ENCODE measurements at places on chromosomes 12 and 14. TPM values are rescaled to one million over a fixed set of nuclear protein-coding genes. Genes with fewer than 3 reads are reported as not detected.

GRCh38 chr12:55823419-55823818 is 5.6 kb downstream of the ORMDL2 start:
- no peak overlapping the region for H3K4me3 ChIP-seq
- H3K27ac ChIP-seq, result no peak overlapping the region
- no peaks in the 10 kb centered on the region for H3K36me3 ChIP-seq
- H3K27me3 ChIP-seq, result no peaks in the 10 kb centered on the region
- H3K4me1 ChIP-seq, result peaks cover 7% of the 10 kb centered on the region
- DNase-seq, result no peak

Gene CISTR
- total RNA-seq, result not detected

- H3K4me1 ChIP-seq, result no peaks in the 10 kb centered on the region
- H3K27me3 ChIP-seq, result no peaks in the 10 kb centered on the region
- no peak overlapping the region for H3K4me3 ChIP-seq
- no peak overlapping the region for H3K27ac ChIP-seq
- no peak for DNase-seq
These were observed 45.1 kb downstream of the TMX1 start for GRCh38 chr14:51285120-51285519.

Gene SERPINA9
- total RNA-seq, result not detected

DNA sequence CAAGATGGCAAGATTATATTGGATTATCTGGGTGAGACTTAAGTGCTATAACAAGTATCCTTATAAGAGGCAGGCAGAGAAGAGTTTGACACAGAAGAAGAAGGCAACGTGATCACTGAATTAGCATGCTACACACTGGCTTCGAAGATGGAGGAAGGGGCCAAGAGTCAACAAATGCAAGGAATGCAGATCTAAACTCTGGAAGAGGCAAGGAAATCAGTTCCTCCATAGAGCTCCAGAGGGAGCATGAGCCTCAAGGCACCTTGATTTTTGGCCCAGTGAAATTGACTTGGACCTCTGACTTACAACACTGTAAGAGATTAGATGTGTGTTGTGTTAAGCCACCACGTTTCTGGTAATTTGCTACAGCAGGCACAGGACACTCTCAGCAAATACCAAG is 536.4 kb upstream of the SEL1L start:
- DNase-seq, result no peak
- no peaks in the 10 kb centered on the region for H3K36me3 ChIP-seq
- no peak overlapping the region for H3K27ac ChIP-seq
- H3K4me1 ChIP-seq, result no peaks in the 10 kb centered on the region

Gene PRB4
- total RNA-seq, result not detected

Gene FAM90A1
- total RNA-seq, result not detected

DNA sequence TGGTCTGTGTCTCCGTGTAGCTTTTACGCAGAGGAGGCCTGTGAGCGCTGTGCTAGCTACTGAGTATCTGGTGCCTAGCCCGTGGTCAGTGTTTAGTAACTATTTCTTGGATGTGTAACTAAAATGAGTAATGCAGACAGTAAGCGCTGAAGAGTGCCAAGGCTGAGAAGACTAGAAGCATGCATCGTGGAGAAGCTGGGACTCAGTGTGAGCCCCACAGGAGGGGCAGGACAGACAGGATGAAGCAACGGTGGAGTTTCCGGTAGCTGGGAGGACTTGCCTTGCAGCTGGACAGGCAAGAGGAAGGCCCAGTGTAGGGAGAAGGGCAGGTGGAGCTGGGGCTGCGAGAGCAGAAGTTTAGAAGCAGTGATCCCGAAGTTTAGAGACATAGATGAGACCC is 233.4 kb upstream of the FKBP4 start:
- no peaks in the 10 kb centered on the region for H3K4me1 ChIP-seq
- no peak overlapping the region for H3K4me3 ChIP-seq
- no peak overlapping the region for H3K27ac ChIP-seq
- DNase-seq, result no peak
- H3K36me3 ChIP-seq, result no peaks in the 10 kb centered on the region
- no peaks in the 10 kb centered on the region for H3K27me3 ChIP-seq

- H3K4me1 ChIP-seq, result no peaks in the 10 kb centered on the region
- no peaks in the 10 kb centered on the region for H3K36me3 ChIP-seq
- no peak overlapping the region for H3K27ac ChIP-seq
- H3K27me3 ChIP-seq, result no peaks in the 10 kb centered on the region
- DNase-seq, result no peak
These were observed 52.4 kb upstream of the MON2 start for GRCh38 chr12:62414180-62414579.

Gene KRT2
- total RNA-seq, result not detected

Gene RAD9B
- 0.69 TPM for total RNA-seq

DNA sequence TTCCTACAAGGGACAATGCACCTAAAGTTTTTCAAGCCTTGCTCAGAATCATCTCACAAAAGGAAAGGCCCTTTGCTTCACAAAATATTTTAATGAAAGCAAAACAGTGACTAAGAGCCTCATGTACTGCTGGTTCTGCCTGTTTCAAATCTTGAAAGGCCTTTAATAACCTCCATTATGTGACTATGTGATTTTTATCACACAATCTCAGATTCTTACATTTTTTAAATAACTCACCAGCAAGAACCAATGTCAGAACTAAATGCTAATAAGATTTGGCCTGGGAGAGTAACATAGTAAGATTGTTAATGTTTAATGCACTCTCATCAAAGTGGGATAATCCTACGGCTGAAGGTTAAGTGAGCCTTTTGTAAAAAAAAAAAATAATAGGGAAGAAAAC is 378.9 kb downstream of the RGS6 start:
- H3K27ac ChIP-seq, result no peak overlapping the region
- H3K27me3 ChIP-seq, result no peaks in the 10 kb centered on the region
- no peak for DNase-seq
- no peak overlapping the region for H3K4me3 ChIP-seq
- H3K4me1 ChIP-seq, result no peaks in the 10 kb centered on the region
- H3K36me3 ChIP-seq, result no peaks in the 10 kb centered on the region

GRCh38 chr12:88206601-88207000 is 64.5 kb downstream of the TMTC3 start:
- no peaks in the 10 kb centered on the region for H3K36me3 ChIP-seq
- H3K27ac ChIP-seq, result no peak overlapping the region
- no peak for DNase-seq

DNA sequence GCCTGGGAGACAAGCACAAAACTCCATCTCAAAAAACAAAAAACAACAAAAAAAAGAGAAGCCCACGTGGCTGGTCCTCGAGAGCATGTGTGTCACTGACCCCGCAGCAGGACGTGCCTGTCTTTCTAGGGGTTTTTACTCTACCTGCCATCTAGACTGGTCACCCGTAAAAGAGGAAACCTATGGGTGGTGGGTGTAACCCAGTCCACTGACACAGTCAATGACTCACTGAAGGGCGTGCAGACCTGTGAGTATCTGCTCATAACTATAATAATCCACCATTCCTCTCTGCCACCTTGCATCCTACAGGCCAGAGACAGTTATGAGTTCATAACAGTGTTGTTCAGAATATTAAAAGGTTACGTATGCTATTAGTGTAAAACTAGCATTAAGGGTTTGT is 4.6 kb downstream of the GOLGA3 start:
- peaks cover 1% of the 10 kb centered on the region for H3K36me3 ChIP-seq
- no peak overlapping the region for H3K4me3 ChIP-seq
- H3K4me1 ChIP-seq, result peaks cover 9% of the 10 kb centered on the region
- no peak for DNase-seq

- no peaks in the 10 kb centered on the region for H3K27me3 ChIP-seq
- no peak overlapping the region for H3K4me3 ChIP-seq
- DNase-seq, result no peak
These were observed 429.1 kb downstream of the RAD51B start for GRCh38 chr14:68248481-68249255.

GRCh38 chr12:53568809-53569557 is 57.2 kb downstream of the ATF7 start:
- H3K36me3 ChIP-seq, result no peaks in the 10 kb centered on the region
- no peak overlapping the region for H3K27ac ChIP-seq
- no peak overlapping the region for H3K4me3 ChIP-seq
- no peak for DNase-seq
